ENCODE measurements at places on chromosomes 3 and 15.

- peak; percentile 40 for DNase-seq
These were observed 154.0 kb upstream of the THBS1 start for GRCh38 chr15:39426552-39427532.

- no peak for DNase-seq
These were observed 281.9 kb upstream of the DPH6 start for GRCh38 chr15:35827911-35828310.

DNA sequence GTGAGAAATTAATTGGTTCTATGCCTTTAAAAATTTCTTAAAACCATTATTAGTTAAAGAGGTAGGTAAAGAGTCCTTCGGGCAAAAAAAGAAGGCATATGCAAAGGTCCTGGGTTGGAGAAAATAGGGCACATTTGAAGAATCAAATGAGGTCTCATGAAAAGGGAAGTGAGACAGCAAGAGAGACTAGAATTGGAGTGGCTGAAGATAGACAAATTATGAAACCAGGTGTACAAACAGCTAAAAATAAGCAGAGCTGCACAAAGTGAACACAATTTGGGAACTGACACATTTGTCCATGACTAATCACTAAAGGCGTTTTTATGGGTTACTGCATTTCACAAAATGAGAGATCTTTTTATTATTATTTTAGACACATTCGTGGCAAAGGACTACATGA lies 581.2 kb downstream of the PYDC2 start:
- no peak for DNase-seq

DNA sequence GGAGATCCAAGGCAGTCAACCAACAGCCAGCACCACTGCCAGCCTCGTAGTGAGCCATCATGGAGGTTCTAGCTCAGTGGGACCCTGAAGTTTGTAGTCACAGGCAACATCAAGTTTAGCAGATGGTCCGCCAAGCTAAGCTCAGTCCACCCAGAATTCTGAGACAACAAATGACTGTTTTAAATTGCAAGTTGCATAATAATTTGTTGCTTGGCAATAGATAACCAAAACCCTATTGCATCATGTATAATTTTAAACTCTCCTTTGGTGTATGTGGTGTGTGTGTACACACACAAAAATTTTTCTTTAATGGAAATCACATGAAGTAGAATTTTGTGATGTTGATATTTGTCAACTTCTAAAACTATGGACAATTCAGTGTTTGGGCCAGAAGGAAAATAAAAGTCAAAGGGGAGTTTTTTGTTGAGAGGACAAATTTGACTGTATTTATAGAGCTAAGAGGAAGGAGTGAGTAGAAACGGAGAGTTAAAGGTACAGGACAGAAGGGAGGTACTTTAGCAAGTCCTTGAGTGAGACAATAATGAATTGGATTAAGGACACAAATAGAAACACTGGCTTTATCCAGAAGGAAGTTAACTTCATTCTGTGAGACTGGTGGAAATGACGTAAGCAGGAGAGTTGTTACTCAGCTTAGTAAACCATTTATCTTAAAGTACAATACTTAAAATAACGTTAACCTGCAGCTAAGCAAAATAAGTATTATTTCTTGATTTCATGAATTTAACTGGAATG lies 83.6 kb downstream of the NCEH1 start:
- no peak for DNase-seq

- no peak for DNase-seq
These were observed 46.8 kb downstream of the PCCB start for GRCh38 chr3:136296960-136297359.

DNA sequence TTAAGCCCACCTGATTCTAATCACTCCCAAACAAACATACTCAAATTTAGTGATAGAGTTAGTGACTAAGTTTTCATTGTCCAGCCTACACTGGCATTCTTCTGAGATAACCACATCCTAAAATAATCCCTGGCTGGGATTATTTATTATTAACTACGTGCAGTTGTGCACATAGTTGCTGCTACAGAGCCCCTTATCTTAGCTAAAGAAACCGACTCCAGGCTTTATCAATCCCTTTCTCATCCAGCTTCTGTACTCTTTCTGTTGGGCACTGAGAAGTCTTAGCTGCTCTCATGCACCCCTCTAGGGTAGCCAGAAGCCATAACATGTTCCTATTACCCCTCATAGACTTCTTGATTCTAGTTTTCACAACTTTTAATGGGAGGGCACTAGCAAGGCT lies 208.7 kb downstream of the MBNL1 start:
- no peak for DNase-seq

DNA sequence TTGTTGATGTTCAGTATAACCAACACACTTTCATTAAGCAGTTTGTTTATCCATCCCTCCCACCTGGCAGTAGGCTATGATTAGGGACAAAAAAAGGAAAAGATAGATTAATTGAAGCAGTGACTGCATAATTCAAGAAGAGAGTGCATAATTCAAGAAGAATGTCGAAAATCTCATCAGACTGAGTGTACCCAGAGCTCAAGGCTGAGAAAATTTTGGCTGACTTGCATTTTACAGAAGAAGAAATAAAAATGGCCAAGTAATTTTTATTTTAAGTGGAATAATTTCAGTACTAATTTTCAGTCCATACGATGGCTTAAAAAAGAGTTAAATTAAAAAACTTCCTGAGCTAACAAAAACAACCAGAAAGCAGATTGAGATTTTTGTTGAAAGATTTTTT lies 145.4 kb upstream of the LRRFIP2 start:
- DNase-seq: no peak

- no peak for DNase-seq
These were observed 185.2 kb downstream of the KLF13 start for GRCh38 chr15:31511707-31512310.

All from activated naive CD4-positive, alpha-beta T cell (primary cell).